BE2C (cell line): ENCODE measurements at places on chromosomes 4 and X.
A peak's percentile ranks its signal among the peaks of the same experiment; 100 is the strongest.

- DNase-seq = no peak
These were observed 31.3 kb downstream of the IGFBP7 start for GRCh38 chr4:57078685-57079521.

- no peak for DNase-seq
These were observed 435.8 kb upstream of the CPEB2 start for GRCh38 chr4:14566518-14566917.

DNA sequence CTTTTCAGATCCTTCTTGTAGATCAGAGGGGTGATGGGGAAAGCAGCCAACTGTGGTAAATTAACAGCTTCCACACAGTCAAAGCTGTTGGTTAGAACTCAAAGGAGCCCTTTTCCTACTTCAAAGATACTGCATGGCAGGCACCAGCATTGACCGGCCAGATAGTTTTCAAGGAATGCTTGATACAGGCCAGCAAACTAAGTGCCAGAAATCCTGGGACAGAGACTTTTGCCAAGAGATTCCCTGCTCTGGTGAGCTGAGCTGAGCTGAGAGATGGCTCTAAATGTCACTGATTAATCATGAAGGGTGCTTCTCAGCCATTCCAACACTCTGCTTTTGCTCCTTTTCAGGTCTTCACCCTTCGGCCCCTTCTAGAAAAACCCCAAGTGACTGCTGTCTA is 131.6 kb upstream of the MED14 start:
- DNase-seq = no peak

GRCh38 chrX:16606142-16606720 is 43.7 kb upstream of the S100G start:
- no peak for DNase-seq

- no peak for DNase-seq
These were observed 12.9 kb upstream of the CENPVL1 start for GRCh38 chrX:51697397-51697796.

GRCh38 chr4:150874338-150875226 is 140.5 kb downstream of the LRBA start:
- peak; percentile 68 for DNase-seq

DNA sequence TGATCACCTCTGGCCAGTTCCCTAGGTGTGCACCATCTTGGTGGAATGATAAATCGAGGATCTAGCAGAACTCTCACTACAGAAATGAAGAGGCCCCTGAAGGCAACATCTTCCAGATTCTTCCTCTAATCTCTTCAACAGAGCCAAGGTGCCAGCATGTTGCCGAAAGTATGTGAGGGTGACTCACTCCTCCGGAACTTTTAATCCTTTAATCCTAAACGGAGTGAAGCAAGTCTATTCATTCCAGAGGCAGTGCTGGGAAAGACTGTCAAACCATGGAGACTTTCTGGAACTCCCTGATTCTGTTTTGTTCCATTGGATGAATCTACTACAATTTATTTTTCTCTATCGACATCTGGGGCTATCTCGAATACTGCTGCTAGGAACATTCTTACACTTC is 68.7 kb downstream of the SUPT20HL2 start:
- DNase-seq = no peak

- DNase-seq = no peak
These were observed 44.3 kb downstream of the GALNTL6 start for GRCh38 chr4:171857302-171858012.

DNA sequence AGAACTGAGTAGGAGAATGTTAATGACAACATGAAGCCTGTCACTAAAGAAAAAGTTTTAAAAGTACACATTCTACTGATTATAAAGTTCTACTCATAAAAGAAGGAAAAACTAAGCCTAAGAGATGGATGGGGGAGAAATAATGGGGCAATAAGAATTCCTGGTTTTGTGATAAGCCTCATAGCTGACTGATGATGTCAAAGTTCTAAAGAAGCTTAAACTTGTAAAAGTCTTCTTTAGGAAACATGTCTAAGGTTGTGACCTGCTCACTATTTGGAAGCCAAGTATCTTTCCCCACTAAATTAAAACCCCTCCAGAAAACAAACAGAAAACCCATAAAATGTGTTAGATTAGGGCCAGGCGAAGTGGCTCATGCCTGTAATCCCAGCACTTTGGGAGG is 232.9 kb upstream of the GIMD1 start:
- no peak for DNase-seq

DNA sequence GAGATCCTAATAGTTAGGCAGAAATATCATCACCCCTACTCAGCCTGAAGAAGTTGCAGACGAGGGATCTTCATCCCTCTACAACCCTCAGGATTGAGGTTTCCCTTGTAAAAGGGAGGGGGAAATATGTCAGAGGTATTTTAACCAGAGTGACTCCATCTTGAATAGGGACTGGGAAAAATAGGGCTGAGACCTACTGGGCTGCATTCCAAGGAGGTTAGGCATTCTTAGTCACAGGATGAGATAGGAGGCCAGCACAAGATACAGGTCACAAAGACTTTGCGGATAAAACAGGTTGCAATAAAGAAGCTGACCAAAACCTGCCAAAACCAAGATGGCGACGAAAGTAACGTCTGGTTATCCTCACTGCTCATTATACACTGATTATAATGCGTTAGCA is 17.5 kb downstream of the IL13RA2 start:
- DNase-seq = no peak

GRCh38 chr4:176841711-176842112 is 49.0 kb upstream of the VEGFC start:
- no peak for DNase-seq

- DNase-seq = no peak
These were observed 10.0 kb downstream of the AWAT2 start for GRCh38 chrX:70039758-70040157.

DNA sequence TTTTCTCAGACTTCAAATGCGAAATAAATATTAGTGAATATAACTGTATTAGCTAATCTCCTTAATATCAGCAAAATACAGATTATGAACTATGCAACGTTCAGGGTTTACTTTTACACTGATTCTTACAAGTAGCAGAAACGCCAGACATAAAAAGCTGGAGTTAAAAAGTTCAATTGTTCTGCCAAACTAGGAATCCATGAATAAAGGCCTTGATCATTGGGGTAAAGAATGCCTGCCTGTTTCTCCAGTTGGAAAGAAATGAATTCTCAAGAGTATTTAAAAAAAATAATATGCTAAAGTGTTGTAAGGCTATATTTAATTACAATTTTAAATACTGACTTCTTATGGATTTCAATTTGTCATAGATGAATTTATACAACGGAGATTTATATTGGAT is 612.2 kb downstream of the DMD start:
- DNase-seq = no peak

GRCh38 chr4:91838181-91838861 is 465.4 kb upstream of the GRID2 start:
- no peak for DNase-seq

DNA sequence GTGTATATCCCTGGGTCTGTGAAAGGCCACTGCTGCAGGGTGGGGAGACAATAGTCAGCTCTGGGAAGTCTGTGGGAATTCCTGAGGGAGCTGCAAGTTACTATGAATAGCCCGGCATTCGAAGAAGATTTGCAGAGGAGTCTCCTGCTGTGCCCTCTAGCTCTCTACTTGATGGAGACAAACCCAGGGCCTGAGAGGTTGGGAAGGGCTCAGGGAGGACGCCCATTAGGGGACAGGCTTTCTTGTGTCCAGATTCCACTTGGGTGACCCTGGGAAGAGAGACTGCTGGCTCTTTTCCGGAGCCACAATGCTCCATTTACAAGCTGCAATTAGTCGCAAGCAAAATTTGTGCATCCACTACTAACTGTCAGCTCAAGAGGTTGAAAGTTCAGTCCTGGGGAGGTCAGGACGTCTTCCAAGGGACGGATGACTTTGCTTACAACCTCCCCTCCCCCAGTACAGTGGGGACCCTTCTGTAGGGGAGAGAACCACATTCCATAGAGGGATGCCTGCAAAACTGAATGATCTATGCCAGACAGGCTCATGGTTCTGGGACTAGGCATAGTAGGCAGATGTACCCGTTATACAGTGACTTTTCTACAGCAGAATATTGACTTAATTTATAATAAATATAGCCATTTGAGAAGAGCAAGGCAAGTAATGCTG is 48.2 kb upstream of the PHOX2B start:
- DNase-seq = peak; percentile 22

- DNase-seq = no peak
These were observed 4.1 kb upstream of the UGT2B7 start for GRCh38 chr4:69092190-69092589.

DNA sequence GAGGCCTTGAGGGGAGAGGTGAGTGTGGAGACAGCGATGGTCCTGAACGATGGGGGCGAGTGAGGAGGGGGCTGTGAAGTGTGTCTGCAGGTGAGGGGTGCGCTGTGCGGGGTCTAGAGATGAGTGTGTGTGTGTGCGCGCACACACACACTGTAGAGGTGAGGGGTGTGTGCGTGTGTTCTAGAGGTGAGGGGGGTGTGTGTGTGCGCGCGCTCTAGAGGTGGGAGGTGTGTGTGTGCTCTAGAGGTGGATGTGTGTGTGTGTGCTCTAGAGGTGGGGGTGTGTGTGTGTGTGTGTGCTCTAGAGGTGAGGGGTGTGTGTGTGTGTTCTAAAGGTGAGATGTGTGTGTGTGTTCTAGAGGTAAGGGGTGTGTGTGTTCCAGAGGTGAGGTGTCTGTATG is 574 bp downstream of the BST1 start:
- DNase-seq = no peak

DNA sequence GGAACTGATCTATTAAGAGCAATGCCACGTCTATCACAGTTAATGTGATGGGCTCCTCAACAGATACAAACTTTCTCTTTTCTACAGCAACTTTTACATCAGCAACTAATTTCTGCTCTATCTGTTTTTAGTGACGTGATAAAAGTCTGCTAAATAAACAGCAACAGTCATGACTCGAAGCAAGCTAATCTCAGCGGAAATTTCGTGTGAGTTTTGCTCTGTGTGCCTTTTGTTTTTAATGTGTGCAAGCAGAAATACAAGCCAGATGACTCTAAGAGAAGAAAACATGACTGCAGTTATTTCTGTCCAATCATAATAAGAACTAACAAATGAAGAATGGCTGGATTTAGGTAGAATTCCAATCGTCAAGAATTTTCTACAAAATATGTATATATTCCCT is 214.3 kb downstream of the LDB2 start:
- DNase-seq = no peak

DNA sequence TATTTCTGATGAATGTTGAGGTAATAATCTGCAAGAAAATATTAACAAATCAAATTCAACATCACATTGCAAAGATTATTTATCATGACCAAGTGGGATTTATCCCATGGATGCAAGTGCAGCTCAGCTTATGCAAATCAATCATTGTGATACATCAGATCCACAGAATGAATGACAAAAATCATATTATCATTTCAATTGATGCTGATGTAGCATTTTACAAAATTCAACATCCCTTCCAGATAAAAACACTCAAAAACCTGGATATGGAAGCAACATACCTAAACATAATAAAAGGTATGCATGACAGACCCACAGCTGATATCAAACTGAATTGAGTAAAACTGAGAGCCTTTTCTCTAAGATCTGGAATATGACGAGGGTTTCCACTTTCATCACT is 1915.4 kb downstream of the ARAP2 start:
- no peak for DNase-seq

DNA sequence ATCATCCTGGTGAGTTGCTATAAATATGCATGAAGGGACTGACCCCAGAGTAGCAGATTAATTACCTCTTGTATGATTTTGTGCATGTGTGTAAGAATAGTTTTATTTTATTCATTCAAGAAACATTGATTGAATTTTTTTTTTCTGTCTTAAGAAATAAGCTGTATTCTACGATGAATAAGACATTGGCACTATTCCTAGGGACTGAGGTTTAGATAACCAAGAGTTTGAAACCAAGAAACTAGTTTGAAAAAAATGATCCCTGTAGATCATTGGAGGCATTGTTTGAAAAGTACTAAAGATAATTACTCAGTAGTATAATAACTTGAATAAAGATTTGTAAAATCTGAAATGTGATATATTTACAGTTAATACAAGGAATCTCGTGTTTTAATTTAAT is 1086.9 kb downstream of the PCDH7 start:
- no peak for DNase-seq

- no peak for DNase-seq
These were observed 250.7 kb upstream of the RASGEF1B start for GRCh38 chr4:81722290-81722851.

DNA sequence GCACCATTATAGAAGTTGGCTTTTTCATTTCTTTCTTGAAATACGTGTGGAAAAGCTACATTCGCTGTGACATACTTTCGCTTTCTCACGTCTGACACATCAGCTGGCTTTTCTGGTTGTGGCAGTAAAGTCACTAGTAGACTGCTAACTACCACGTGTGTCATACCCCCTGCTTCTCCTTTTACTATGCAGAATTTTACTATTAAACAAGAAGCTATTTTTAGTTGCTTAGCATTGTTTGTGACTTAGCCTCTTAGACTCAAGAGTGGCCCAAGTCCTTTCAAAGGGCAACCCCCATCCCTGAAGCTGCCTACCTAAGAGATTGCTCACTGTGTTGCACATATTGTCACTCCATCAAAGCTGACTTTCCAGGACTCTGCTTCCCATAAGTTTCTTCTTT is 2.1 kb upstream of the IL2 start:
- no peak for DNase-seq

DNA sequence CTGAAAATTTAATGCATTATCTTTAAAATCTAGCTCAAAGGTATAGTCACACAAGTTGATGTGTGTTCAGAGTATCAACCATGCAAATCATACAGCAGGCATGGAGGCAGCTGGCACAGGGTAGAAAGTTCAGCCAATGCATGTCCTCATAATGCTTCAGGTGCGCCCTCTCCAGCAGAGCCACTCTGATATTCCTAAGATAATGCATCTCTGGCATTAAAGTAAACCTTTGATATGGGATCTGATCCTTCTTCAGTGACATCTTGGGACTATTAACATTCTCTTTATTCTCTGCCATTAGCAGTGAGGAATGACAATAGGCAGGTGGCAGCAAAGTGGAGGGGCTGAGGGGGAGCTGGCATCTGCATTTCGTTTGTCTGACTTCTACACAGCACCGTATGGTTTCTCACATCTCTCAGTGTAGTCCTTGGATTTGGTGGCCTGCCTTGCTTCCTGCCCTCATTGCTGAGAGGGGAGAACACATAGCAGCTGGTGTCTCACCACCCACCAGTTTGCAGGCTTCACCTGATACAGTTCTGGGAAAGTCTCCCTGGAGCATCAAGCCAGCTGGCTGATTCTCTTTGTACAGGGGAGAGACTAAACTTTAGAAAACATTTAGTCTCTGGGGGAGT is 168.7 kb upstream of the TBC1D9 start:
- DNase-seq = peak; percentile 16
